Activated CD4-positive, alpha-beta T cell treated with anti-CD3 and anti-CD28 coated beads for 48 hours (primary cell): ENCODE measurements at places on chromosomes 3 and 15.

- no peak for DNase-seq
Observed at GRCh38 chr15:73862276-73862675, 11.1 kb upstream of the TBC1D21 start.

- DNase-seq: no peak
Observed at GRCh38 chr3:71227270-71227661, 356.3 kb downstream of the FOXP1 start.

GRCh38 chr3:27715863-27716262 is 6.3 kb downstream of the EOMES start:
- DNase-seq: no peak

DNA sequence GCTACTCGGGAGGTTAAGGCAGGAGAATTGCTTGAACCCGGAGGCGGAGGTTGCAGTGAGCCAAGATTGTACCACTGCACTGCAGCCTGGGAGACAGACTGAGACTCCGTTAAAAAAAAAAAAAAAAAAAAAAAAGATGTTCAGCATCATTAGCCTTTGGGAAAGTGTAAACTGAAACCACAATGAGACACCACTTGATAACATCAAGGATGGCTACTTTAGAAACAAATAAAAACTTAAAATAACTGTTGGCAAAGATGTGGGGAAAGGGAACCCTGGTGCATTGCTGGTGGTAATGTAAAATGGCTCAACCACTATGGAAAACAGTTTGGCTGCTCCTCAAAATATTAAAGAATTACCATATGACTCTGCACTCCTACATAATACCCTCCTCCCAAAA is 1.9 kb downstream of the LEO1 start:
- DNase-seq: no peak

DNA sequence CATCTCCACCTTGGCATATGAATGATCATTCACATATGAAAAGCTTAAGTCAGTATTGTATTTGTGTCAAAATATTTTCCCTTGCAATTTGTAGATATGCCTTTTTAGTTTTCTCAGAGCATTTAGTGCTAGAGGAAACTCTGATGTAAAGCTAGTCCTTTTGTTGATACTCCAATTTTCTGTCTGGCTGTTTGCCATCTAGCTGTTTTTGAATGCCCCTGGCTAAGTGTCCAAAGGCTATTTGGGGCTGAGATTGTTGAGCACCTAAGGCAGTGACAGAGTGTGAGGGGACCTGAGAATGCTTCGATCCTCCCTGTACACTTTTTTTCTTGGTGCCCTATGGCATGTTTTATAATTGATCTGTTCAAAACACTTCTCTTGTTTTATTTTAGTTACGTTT is 3.1 kb downstream of the SLC51B start:
- DNase-seq: no peak

- DNase-seq: no peak
Observed at GRCh38 chr3:66553441-66554113, 52.8 kb upstream of the LRIG1 start.

- no peak for DNase-seq
Observed at GRCh38 chr3:194775266-194775665, 89.6 kb downstream of the FAM43A start.

DNA sequence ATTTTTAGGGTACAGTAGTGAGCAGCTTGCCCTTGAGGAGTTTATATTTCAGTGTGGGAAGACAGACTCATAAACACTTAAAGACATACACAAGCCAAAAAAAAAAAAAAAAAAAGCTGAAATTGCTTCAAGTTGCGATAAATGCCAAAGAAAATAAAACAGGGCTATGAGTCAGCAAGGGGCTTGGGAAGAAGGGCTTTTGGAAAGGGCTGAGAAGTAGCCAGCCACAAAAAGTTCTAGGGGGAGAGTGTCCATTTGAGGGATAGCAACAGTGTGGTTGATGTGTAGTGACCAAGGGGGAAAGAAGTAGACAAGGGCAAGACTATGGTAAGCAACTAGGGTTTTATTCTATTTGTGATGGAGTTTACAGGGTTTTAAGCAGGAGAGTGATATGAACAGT is 185.5 kb downstream of the ADAMTS9 start:
- DNase-seq: no peak

GRCh38 chr3:171535799-171536198 is 75.6 kb upstream of the TNIK start:
- DNase-seq: no peak

DNA sequence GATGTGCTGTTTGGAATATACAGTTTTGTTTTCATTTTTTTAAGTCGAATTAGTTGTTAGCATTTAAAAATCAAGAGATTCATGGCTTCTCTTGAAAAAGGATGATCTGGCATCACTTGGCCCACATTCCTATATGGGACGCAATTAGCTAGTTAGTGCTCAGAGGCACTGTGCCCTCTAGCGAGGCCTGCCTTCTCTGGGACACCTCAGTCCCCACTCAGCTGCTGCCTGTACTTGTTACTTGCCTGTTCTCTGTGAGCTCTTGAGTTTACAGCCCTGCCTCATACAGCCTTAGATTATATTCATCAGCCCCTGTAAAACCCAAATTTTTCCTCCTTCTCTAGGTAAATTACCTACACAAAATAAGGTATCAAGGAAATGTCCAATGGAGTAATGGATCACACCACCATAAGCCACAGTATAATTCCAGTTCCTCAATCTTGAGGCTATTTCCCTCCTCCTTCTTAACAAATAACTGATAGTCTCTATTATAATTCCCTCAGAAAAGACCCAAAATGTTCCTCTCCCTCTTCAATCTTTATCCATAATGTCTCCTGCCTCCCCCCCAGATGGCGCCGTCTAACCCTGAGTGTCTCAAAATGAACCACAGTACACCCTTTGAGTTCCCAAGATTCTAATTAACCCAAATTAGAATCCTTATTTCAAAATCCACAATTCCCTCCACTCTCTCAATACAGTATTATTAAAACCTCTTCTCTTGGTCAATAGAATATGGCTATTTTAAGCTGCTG is 2.7 kb downstream of the ZMAT3 start:
- peak; percentile 48 for DNase-seq

DNA sequence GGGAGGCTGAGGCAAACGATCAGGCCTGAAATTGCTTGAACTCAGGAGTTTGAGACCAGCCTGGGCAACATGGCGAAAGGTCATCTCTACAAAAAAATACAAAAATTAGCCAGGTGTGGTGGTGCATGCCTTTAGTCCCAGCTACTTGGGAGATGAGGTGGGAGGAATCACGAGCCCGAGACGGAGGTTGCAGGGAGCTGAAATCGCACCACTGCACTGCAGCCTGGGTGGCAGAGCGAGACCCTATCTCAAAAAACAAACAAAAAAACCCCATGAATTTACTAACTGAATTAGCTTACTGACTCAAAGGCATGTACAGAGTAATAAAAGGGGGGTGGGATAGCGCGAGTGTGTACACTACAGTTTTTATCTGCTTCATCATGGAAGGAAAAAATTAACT is 19.3 kb downstream of the ARF4 start:
- DNase-seq: no peak

DNA sequence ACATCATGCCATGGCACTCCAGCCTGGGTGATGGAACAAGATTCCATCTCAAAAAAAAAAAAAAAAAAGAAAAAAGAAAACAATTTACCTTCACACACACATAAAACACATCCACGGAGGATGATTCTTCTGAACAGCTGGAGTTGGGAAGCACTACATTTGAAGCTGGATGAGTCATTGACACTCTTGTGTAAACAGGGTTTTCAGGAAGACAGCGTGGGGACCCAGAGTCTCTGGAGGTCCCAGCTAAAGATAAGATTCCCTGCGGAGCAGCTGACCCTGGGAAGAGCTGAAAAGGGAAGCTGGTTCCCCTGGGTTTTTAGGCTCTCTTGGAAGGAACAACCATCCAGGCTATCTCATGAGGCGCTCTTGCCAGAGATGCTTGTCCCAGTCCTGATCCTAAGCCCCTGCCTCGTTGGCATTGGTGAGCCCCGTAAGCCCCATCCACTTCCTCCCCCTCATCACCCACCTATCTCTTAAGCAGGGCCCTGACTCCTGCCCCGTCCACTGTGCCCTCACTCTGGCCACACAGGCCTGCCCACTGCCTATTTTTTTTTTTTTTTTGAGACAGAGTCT is 32.0 kb upstream of the FURIN start:
- DNase-seq: no peak
